WTC11 (cell line): ENCODE measurements at places on chromosomes 3 and 15. TPM values are rescaled to one million over a fixed set of nuclear protein-coding genes. Genes with fewer than 3 reads are reported as not detected.

DNA sequence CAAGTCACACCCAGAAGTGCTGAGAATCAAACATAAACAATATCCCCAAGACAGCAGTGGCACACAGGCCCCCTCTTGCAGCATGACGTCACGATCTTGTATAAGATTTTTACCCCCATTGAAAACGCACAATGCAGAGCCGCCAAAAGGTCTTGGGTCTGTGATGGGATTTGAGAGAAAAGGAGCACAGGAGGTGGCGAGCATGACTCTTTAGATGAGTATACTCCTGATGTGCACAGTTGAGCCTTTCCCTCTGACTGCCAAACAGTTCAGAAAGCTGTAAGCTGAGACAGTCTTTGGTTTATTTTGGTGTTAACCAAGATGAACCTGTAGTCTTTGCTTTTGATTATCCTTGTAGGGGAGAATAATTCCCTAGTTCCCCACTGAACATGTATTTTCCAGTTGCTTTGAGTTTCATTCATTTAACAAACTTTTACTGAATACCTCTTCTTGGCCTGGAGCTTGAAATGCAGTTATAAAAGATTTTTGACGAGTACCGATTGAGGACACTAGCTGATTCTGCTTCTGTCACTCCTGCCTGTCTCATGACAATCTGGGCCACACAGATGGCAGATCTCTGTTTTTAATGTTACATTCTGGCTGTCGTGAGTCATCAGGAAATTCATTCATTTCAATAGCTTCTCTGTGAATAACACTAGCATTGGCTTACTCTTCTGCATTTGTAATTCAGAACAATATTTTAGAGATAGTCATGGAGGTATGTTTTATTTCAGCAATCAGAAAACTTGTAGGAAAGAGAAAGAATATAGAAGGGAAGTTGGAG lies 28.9 kb downstream of the CFAP91 start:
- no peaks in the 10 kb centered on the region for H3K27me3 ChIP-seq
- H3K4me3 ChIP-seq = no peak overlapping the region
- no peak for DNase-seq
- no peaks in the 10 kb centered on the region for H3K36me3 ChIP-seq

GRCh38 chr3:157498371-157498770 lies 4.8 kb downstream of the VEPH1 start:
- no peak overlapping the region for H3K27ac ChIP-seq
- H3K36me3 ChIP-seq = no peaks in the 10 kb centered on the region; the same call in 1 of the 2 replicates
- no peak for DNase-seq
- H3K4me3 ChIP-seq = peak overlapping the region; percentile 78; the same call in 1 of the 2 replicates
- no peaks in the 10 kb centered on the region; the same call in 1 of the 2 replicates for H3K27me3 ChIP-seq

- peaks cover 20% of the 10 kb centered on the region for H3K4me1 ChIP-seq
- no peak overlapping the region for H3K27ac ChIP-seq
- H3K27me3 ChIP-seq = 0 out of 2 replicates have a peak, but pooled peaks cover 4% of the 10 kb centered on the region
Measured at GRCh38 chr15:32053719-32054118, 23.4 kb downstream of the CHRNA7 start.

DNA sequence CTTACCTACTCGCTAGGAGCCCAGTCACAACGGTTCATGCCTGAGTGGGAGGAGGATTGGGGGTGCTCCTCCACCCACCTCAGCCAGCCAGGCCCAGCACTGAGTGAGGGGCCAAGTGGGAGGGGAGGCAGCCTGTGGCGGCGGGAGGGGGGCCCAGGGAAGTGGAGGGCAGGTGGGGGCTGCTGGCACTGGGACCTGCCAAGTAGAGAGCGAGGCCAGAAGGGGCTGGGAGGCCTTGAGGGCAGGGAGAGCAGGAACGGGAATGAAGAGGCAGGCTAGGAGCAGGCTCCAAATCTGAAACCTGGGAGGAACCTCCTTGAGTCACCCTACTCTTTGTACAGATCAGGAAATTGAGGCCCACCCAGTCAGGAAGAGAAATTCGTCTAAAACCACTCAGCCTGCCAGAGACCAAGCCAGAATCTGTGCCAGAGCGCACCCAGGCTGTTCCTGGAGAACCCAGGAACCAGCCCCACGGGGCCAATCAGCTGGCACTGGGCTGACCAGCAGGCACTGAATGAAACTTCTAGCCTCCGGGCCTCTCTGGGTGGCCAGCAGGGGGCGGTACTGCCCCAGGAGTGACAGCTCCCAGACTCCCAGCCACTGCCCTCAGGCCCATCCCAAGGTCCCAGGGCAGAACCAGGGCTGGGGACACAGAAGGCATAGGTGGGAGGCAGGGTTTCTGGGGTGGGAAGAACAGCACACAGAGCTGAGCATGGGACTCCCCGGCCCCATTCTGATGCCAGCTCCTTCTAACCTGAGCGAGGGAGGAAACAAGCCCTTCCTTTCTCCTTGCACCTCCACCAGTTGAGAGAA lies 14.8 kb upstream of the CYP11A1 start:
- H3K36me3 ChIP-seq = no peaks in the 10 kb centered on the region
- no peak overlapping the region for H3K4me3 ChIP-seq
- H3K27me3 ChIP-seq = no peaks in the 10 kb centered on the region; the same call in 1 of the 2 replicates
- H3K27ac ChIP-seq = no peak overlapping the region
- peak; percentile 95 for DNase-seq
- peaks cover 12% of the 10 kb centered on the region for H3K4me1 ChIP-seq

GRCh38 chr3:155076888-155077287 lies 3.2 kb upstream of the MME start:
- DNase-seq = no peak
- H3K27me3 ChIP-seq = peaks cover 26% of the 10 kb centered on the region
- H3K36me3 ChIP-seq = peaks cover 8% of the 10 kb centered on the region; the same call in 1 of the 2 replicates
- no peak overlapping the region for H3K4me3 ChIP-seq
- H3K4me1 ChIP-seq = peaks cover 31% of the 10 kb centered on the region

GRCh38 chr3:32078085-32078634 lies 28.3 kb upstream of the GPD1L start:
- no peak overlapping the region for H3K27ac ChIP-seq
- H3K4me1 ChIP-seq = peaks cover 11% of the 10 kb centered on the region
- H3K27me3 ChIP-seq = no peaks in the 10 kb centered on the region
- DNase-seq = no peak
- no peaks in the 10 kb centered on the region for H3K36me3 ChIP-seq

DNA sequence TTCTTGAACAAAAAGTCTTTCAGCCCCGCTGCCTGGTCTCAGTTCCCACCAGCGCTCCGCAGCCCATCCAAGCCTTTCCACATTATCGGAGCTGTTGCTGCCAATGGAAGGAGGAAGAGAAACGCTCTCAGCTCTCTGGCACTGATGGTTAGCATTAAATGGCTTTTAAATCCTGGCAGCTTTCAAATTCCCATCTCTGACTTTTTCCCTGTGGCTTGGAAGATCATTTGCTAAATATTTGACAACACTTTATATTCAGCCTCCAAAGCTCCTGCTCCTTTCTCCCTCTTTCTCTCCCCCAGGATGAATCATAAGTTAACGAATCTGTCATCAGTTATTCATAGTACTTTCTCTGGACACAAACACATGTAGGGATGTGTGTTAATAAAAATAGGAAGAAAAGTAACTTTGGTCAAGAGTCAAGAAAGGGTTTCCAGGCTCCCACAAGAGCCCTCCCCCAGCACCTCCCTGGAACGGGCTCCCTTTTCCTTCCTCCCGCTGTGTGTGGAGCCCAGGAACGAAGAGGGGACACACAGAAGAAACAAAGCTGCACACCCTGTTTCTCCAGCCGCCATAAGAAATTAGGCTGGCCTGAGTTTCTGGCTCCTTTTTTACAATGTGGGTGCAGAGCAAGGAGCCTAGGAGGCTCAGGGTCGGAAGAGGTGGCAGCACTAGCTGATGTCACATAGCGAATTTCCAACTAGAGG lies 47.6 kb upstream of the TSEN2 start:
- no peaks in the 10 kb centered on the region; the same call in 1 of the 2 replicates for H3K27me3 ChIP-seq
- no peak overlapping the region for H3K27ac ChIP-seq
- no peaks in the 10 kb centered on the region for H3K36me3 ChIP-seq
- H3K4me3 ChIP-seq = no peak overlapping the region
- peaks cover 10% of the 10 kb centered on the region for H3K4me1 ChIP-seq

- H3K27me3 ChIP-seq = no peaks in the 10 kb centered on the region
- H3K36me3 ChIP-seq = 0 out of 2 replicates have a peak, but pooled peaks cover 2% of the 10 kb centered on the region
- no peak overlapping the region for H3K27ac ChIP-seq
- H3K4me3 ChIP-seq = no peak overlapping the region
- no peaks in the 10 kb centered on the region for H3K4me1 ChIP-seq
Measured at GRCh38 chr3:143188881-143189280, 69.3 kb downstream of the CHST2 start.

- no peak for DNase-seq
- peaks cover 15% of the 10 kb centered on the region for H3K36me3 ChIP-seq
- H3K4me3 ChIP-seq = 0 out of 2 replicates have a peak overlapping the region, but pooled peaks have one; percentile 16
- peaks cover 57% of the 10 kb centered on the region for H3K4me1 ChIP-seq
- H3K27ac ChIP-seq = peak overlapping the region; percentile 93
Measured at GRCh38 chr3:104437891-104438290, 928.8 kb upstream of the ALCAM start.

GRCh38 chr3:14388201-14388600 lies 14.2 kb upstream of the SLC6A6 start:
- peaks cover 12% of the 10 kb centered on the region for H3K4me1 ChIP-seq
- peaks cover 6% of the 10 kb centered on the region for H3K27me3 ChIP-seq
- no peak for DNase-seq
- no peak overlapping the region for H3K27ac ChIP-seq

GRCh38 chr3:120349855-120350125 lies 636 bp upstream of the LRRC58 start:
- peak overlapping the region; percentile 72 for H3K4me3 ChIP-seq
- H3K27me3 ChIP-seq = peaks cover 14% of the 10 kb centered on the region
- no peaks in the 10 kb centered on the region for H3K36me3 ChIP-seq
- no peak overlapping the region for H3K27ac ChIP-seq
- no peak for DNase-seq

GRCh38 chr3:28915741-28916500 lies 364.9 kb upstream of the RBMS3 start:
- no peak overlapping the region for H3K27ac ChIP-seq
- H3K4me3 ChIP-seq = no peak overlapping the region
- DNase-seq = peak; percentile 29
- no peaks in the 10 kb centered on the region for H3K27me3 ChIP-seq
- no peaks in the 10 kb centered on the region for H3K36me3 ChIP-seq
- peaks cover 2% of the 10 kb centered on the region; the same call in 1 of the 2 replicates for H3K4me1 ChIP-seq

GRCh38 chr15:63006032-63006878 lies 36.3 kb upstream of the TPM1 start:
- no peak overlapping the region for H3K4me3 ChIP-seq
- no peak for DNase-seq
- no peaks in the 10 kb centered on the region for H3K27me3 ChIP-seq
- peaks cover 8% of the 10 kb centered on the region for H3K4me1 ChIP-seq

- H3K4me3 ChIP-seq = no peak overlapping the region
- peaks cover 44% of the 10 kb centered on the region for H3K4me1 ChIP-seq
- peak overlapping the region; percentile 60 for H3K27ac ChIP-seq
- peaks cover 28% of the 10 kb centered on the region for H3K36me3 ChIP-seq
- H3K27me3 ChIP-seq = no peaks in the 10 kb centered on the region
Measured at GRCh38 chr15:67109141-67110034, 44.0 kb downstream of the SMAD3 start.

DNA sequence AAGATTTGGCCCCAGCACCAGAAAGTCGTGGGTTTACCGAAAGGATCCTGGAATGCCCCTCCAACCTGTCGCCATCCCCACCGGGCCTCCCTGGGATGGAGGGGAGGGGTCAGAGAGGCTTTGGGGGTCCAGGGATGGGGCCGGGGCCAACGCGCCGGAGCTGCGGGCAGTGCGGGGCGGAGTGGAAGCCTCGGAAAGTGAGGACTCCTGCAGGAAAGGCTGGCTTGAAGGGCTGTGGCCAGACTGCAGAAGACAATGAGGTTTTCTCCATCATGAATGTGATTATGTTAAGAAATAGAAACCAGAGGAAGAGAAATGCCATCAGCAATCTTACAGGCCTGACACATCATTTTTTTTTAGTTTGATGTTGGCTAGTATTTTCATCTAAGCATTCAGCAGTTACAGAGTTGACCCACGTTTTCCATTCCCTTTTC lies 738 bp downstream of the YEATS2 start:
- H3K27me3 ChIP-seq = no peaks in the 10 kb centered on the region
- H3K36me3 ChIP-seq = peaks cover 5% of the 10 kb centered on the region
- no peak for DNase-seq
- H3K4me1 ChIP-seq = peaks cover 40% of the 10 kb centered on the region

DNA sequence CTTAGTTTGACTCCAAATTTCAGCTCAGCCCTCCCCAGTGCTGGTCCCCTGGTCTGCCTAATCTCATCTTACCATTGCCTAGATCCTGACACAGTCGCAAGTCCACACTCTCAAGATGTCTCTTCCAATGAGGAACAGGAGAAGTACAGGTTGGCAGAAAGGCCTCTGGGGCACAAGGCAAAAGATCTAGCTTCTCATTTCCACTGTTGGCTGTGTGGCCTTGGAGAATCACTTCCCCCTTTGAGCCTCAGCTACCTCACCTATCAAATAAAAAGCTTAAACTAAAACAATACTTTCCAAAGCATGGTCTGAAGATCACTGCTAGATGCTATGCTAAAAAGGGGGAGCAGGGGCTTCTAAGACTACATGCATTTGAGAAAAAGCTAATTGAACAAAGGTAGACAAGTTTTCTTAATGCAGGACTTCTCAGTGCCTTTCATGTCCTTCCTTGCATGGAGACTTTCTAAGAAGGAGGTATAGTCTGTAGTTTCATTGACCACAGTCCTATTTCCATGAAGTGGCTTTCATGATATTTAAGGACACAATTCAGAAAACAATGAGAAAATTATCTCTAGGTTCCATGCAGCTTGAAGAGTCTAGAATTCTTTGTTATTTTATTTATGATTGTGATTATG lies 118.0 kb upstream of the RAD18 start:
- DNase-seq = no peak
- no peak overlapping the region for H3K27ac ChIP-seq
- H3K36me3 ChIP-seq = peaks cover 18% of the 10 kb centered on the region
- H3K4me3 ChIP-seq = no peak overlapping the region
- H3K27me3 ChIP-seq = no peaks in the 10 kb centered on the region; the same call in 1 of the 2 replicates

DNA sequence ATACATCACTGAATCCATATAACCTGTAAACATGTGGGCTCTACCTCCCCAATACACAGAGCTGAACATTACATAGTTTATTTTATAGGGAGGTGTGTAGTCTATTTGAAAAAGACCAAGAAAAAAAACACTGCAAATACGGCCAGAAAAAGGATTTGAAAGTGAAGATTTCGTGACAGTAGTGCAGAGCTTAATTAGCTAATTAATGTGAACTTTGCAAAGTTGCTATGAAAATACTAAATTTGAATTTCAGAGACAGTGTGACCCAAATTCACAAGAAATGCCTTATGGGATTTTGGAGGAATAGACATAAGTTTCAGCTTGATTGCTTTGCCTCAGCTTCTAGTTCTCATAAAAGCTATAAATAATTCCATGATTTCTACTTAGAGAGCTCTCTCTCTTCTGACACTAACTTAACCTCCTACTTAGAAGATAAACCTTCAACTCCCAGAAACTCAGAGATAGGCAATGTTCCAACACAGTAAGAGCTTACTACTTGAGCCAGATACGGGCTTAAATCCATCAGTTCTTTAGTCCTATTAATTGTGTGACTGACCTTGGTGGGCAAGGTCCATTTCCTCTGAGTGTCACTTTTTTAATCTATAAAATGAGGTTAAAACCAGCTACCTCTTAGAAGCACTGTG lies 87.3 kb upstream of the THBS1 start:
- no peaks in the 10 kb centered on the region for H3K27me3 ChIP-seq
- H3K36me3 ChIP-seq = no peaks in the 10 kb centered on the region
- peaks cover 4% of the 10 kb centered on the region for H3K4me1 ChIP-seq

TTC21A gene
- 3.8 to 4.6 TPM (median 4.4 TPM) in 3 replicates for total RNA-seq

MYZAP gene
- 0.60 to 0.73 TPM (median 0.68 TPM) in 3 replicates for total RNA-seq

MESP2 gene
- 0.66 to 1.0 TPM (median 0.68 TPM) in 3 replicates for total RNA-seq
